ENCODE measurements at places on chromosomes 16 and 17.
A peak's percentile ranks its signal among the peaks of the same experiment; 100 is the strongest.

- no peak for DNase-seq
Observed at GRCh38 chr17:73123606-73124320, 31.3 kb upstream of the SLC39A11 start.

- no peak for DNase-seq
Observed at GRCh38 chr17:57745242-57745641, at the start of gene CCDC182. Gene CCDC182 (minus strand): TSS chr17:57745299. CDS start chr17:57745272, 27 bp downstream.

DNA sequence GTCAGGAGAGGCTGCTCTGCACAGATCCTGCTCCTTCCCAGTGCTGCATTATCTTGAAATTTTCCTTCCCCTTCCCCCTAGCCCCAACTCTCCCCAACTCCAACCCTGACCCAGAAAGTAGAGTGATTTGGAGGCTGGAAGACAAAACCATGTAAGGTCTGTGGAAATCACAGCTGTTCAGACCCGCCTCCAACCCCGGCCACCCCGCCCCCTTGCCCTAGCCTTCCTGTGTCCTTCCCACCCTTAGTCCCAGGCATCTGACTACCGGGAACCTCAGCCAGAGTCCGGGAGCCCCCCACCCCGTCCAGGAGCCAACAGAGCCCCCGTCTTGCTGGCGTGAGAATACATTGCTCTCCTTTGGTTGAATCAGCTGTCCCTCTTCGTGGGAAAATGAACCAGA, at the start of gene AOC3:
TSS of gene AOC3 (plus strand) at position 246 of the 400 bp plus-strand sequence. CDS start at position 391, 145 bp downstream.
- DNase-seq, result no peak

GRCh38 chr16:48203974-48204824, 39.9 kb upstream of the LONP2 start:
- no peak for DNase-seq

DNA sequence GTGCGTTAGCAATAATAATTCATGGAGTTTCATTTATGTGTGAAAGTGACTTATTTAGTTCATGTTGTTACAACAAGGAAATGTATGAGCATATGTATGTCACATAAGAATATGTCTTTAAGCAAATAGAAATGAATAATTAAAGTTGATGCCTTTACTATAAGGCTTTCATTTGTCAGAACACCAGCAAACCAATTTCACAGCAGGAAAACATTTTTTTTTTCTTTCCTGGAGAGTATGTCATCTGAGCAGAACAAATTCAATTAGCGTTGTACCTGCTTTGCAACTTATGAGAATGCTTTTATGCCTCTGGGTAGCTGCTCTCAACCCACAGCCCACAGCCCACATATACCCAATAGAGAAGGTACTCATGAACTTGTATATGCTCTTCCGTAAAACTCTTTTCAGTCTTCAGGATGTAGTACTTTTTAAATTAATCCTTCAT, 26.3 kb upstream of the APOH start:
- no peak for DNase-seq

- no peak for DNase-seq
Observed at GRCh38 chr17:42657824-42658588, 1.1 kb upstream of the TUBG2 start.

DNA sequence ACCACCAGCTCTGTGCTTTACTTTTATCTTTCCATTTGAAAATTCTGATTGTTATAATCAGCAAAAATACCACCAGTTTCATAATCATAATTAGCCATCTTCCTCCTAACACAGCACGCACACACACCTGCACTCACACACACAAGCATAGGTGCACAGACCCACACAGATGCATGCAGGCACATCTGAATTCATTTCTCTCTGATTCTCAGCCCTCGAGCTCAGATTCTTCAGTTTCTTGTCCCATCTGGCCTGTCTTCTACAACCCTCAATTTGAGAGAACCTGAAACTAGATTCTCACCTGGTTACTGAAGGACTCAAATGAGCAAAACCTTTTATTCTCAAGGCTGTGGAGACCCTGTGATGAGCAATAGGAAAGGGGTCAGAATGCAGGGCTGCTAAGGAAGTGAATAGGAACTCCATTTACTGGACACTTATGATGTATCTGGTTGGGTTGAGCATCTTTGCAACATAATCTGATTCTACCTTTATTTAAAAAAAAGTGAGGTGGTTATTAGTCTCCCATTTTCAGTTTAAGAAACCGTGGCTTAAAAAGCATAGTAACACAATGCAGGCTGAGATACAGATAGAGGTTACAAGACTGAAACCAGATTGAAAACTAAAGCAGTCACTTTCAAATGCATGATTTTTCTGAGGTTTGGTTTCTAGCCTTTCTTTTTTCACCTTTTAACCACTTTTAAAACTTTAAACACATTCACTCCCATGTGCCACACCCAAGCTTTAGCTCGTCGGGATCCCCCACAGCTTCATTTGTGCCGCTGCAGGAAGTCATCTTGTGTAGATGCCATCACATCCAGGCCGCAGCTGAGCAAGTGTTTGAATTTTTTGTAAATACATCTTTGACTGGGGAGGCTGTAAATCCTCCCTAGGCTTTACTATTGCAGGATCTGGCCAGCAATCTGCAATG, 9.4 kb downstream of the KRT33A start:
- peak; percentile 47 for DNase-seq

- DNase-seq, result no peak
Observed at GRCh38 chr17:1229900-1230501, 40.2 kb upstream of the BHLHA9 start.

- no peak for DNase-seq
Observed at GRCh38 chr17:80361495-80362220, 53.3 kb upstream of the ENDOV start.

DNA sequence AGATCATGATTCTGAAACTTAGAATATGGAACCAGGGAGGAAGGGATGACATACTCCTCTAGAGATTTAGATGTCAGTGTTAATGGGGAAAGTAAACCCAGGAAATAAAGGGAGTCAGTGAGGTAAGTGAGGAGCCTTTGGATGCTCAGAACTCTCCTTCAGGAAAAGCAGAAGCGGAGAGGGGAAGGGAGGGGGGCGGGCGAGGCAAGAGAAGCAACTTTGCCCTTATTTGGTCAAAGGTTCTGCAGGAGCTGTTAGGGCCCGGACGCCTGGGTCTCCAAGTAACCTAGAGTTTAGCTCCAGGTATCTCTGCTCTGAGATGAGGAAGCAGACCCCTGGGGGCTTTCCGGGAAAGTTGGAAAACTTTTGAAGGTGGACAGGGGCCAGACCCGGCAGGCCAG, 1.3 kb downstream of the PFN1 start:
- no peak for DNase-seq

DNA sequence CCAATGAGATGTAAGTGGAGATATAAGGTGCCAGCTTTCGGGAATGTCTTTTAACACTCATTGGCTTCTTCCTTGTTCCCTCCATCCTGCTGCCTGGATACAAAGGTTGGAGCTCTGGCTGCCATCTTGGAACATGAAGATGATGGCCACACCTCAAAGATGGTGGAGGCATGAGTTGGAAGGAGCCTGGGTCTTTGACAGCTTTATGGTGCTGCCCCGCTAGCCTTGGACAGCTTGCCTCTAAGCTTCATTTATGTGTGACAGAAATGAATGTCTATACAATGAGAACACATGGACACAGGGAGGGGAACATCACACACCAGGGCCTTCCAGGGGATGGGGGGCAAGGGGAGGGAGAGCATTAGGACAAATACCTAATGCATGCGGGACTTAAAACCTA, 13.6 kb downstream of the GP2 start:
- no peak for DNase-seq

- DNase-seq, result peak; percentile 62
Observed at GRCh38 chr16:85303354-85303883, 191.1 kb upstream of the CIBAR2 start.

GRCh38 chr17:39125143-39125875, 26.1 kb downstream of the PLXDC1 start:
- DNase-seq, result no peak

DNA sequence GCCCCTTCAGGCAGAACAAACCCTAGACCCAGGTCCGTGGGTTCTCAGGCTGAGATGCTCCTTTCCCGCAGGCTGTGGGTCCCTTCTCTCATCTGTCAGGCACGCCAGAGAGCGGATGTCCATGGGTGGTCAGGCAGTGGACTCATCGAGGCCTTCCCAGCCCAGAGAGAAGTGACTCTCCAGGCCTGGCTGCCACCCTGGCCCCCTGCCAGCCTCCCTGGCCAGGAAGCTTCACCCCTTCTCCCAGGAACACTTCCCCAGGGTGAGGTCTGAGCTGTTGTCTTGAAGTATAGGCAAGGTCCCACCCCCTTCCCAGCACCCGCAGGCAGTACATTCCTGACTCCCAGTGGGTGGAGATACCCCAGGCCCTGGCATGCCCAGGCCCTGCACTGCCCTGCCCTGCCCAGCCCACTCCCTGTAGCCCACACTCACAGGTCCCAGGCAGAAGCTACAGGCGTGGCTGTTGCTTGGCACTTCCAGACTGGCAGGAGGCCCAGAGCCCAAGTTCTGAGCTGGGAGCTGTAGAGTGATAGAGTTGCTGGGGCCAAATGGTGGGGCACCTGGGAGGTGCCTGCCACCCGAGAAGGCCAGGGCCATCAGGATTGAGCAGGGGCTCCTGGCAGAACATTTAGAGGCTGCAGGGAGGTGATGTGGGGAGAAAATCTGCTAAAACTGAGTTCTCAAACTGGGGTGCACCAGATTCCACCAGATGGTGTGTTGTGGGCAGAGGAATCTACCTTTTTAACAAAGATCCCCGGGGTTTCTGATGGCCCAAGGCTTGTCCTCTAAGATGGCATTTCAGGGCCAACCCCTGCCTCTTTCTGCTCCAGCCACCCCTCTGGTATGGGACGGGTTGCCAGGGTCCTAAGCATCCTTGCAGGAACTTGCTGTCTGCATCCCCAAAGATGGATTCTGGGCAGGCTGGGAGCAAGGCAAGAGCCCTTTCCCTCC, 6.7 kb downstream of the ITGA3 start:
- DNase-seq, result no peak

GRCh38 chr16:2204416-2205103, 694 bp upstream of the MLST8 start:
- DNase-seq, result no peak

DNA sequence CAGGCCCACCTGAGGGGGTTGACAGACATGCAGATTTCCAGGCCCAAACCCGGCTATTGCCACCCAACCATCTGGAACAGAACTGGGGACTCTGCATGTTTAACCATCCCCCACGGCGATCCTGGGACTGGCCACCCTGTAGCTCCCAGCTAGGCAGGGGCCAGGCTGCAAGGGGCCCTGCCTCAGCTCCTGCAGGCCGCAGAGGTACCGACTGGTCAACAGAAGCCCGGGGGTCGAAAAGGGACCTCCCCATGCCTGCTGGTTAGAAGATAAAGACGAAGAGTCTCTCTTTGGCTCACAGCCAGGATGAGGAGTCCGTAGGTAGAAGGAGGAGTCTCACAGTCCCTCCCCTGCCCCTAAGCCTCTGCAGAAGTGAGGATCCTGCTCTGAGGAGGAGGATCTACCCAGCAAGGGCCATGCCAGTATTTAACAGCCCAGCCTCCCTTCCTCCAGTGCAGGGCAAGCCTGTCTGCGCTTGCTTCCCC, 223.4 kb upstream of the TNRC6C start:
- no peak for DNase-seq

DNA sequence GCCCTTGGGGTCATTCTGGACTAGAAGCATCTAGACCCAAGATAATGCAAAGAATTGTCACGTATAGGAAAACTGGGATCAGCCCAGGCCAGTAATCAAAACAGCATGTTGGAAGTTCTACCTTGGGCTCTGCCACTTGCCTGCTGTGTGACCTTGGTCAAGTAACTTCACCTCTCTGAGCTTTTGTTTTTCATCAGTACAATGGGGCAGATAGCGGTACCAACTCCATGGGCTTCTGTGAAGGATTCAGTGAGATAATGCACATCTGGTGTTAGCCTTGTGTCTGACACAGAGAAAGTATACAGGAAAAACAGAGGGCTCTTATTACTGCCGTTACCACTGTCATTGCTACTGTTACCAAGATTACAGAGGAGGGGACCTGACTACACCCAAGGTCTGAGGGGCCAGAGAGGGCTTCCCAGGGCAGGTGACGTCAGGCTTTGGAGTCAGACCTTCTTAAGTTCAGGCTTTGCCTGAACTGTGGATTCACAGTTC, 24.6 kb downstream of the CMIP start:
- DNase-seq, result no peak

DNA sequence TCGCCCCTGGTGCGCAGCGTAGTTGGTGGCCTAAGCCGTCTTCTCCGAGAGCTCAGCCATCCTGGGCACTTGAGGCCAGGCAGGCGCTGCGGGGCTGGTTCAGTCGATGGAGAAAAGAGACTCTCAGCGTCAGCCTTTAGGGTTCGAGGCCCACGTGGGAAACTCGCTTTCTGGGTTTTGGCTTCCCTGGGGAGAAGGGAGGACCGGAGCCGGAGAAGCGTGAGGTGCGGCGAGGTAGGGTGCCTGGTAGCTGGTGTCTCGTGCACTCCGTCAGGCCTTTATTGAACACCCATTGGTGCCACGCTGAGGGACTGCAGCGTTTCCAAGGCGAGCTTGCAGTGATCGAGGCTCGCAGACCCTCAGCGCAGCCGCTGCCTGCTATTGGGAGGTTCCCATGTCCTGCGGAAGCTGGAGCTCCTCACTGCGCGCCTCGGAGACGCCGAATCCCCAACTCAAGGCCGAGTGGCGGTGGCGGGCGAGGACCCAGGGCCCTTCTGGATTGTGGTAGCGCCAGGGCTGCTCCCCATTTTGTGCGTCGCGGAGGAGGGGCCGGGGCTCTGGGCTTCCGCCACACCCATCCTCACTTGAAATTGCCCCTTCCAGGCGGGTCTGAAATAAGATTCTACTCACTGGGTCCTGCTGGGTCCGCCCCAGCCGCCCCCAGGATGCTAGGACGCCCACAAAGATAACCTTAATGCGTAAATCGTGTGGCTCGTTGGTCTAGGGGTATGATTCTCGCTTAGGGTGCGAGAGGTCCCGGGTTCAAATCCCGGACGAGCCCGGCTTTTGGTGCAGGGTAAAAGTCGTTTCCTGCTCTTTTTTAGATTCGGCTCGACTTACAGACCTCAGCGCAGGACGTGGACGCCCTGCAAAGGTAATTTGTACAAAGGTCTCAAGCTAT, 1.2 kb downstream of the OR1F1 start:
- no peak for DNase-seq

- DNase-seq, result no peak
Observed at GRCh38 chr17:34151102-34151501, 104.0 kb upstream of the CCL2 start.

DNA sequence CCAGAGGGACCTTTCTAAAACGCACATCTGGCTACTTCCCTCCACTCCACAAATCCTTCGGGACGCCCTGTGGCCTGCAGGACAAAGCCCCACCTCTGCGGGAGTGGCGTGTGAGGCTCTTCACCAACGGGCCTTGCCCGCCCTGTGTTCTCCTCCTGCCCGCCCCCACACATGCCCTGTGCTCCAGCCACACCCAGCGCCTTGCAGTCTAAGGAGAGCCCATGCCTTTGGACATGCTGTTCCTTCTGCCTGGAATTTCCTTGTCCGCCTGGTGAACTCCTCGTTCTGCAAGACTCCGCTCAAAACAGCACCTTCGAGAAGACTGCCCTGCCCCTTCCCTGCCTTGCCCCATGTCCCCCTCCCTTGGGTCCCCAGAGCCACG, 7.4 kb downstream of the ELOB start:
- no peak for DNase-seq

DNA sequence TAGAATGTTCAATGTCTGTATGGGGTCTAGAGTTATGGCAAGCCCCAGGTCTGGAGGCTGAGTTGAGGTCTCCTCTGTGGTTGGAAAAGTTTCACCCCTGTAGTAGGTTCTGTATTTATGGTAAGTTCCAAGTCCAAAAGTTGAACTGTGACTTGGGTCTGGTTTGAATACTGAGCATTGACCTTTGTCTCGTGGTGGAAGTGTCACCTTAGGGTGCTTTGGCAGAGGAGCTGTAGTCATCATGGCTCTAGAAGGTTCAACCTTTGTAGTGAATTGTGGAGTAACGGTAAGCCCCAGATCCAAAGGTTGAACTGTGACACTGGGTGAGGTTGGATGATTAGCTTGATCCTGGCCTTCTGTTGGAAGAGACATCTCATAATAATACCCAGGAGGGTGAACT, 17.6 kb downstream of the RDM1 start:
- DNase-seq, result no peak

- peak; percentile 31 for DNase-seq
Observed at GRCh38 chr16:21083729-21084268, 66.8 kb downstream of the DNAH3 start.

Data from T follicular helper cell (primary cell).